G401 (cell line): ENCODE measurements at places on chromosomes 3 and 15.

- no peak for DNase-seq
Measured at GRCh38 chr3:189108735-189109134, 63.0 kb upstream of the TPRG1 start.

GRCh38 chr3:126394179-126394976, at the start of gene CFAP100:
Gene CFAP100 (plus strand): TSS chr3:126394909. CDS start chr3:126396001, 1,092 bp downstream.
- peak; percentile 31 for DNase-seq

DNA sequence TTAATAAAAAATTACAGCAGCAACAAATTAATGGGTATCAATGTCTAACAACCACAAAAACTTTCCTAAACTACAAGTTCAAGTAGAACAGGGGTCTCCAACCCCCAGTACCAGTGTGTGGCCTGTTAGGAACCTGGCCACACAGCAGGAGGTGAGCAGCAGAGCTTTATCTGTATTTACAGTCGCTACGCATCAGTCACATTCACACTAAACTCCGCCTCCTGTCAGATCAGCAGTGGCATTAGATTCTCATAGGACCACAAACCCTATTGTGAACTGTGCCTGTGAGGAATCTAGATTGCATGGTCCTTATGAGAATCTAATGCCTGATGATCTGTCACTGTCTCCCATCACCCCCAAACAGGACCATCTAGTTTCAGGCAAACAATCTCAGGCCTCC, 18.5 kb upstream of the LIPC start:
- DNase-seq, result no peak

- no peak for DNase-seq
Measured at GRCh38 chr3:131620977-131621376, 118.2 kb upstream of the MRPL3 start.

- DNase-seq, result no peak
Measured at GRCh38 chr3:134312873-134313846, 61.1 kb downstream of the AMOTL2 start.

- no peak for DNase-seq
Measured at GRCh38 chr3:128247666-128248409, 94.6 kb downstream of the EEFSEC start.

GRCh38 chr3:153244961-153245360, 82.9 kb downstream of the RAP2B start:
- DNase-seq, result no peak

DNA sequence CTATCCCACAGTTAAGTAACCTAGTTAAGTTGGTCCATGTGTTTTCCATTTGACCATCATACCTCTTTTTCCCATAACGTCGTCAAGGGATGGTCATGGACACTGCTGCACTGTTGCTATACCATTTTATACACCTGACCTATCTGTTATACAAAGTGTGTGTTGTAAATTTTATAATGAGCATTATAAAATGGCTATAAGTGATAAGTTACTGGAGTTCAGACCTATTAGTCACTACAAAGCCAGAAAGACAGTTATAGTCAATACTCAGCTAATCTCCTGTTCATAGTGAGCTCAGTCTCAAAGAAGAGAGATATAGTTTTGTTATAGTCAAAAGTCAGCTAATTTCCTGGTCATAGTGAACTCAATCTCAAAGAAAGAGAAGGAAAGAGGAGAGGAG, 18.9 kb upstream of the CTNNB1 start:
- no peak for DNase-seq

DNA sequence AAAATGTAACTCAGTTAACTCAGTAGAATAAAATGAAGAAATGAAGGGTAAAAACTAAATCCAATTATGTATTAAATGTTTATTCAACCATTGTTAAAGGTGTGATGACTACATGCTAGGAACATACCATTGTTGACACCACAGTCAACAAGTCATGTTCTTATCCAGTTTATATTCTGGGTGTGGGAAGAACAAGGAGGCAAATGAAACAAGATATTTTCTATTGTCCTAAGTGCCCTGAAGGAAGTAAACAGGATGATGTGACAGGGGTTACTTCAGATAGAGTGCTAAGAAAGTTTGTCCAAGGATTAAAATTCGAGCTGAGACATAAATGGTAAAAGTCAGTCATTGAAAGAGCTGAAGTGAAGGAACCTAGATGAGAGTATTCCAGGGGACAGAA, 13.1 kb downstream of the AP3S2 start:
- no peak for DNase-seq

GRCh38 chr3:65314269-65314668, 626.5 kb upstream of the ADAMTS9 start:
- DNase-seq, result no peak

GRCh38 chr3:141849056-141849815, 27.2 kb upstream of the ATP1B3 start:
- DNase-seq, result no peak

DNA sequence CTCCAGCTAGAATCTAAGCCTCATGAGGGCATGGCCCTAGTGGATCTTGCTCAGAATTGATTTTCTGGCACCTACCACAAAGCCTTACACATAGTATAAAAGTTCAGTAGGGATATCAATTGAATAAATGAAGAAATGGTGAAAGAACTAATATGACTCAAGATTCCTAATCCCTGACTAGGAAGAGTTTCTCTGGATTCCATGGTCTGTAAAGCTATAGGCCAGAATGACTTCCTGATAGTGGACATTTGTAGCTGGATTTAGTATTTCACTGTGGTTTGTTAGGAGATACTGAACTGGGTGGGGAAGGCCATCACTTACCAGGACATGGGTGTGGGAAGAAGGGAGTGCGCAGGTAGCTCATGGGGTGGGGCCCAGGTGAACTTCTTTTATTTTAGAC, 168.9 kb downstream of the RAP2B start:
- DNase-seq, result no peak

- DNase-seq, result no peak
Measured at GRCh38 chr15:73850228-73850627, 23.1 kb upstream of the TBC1D21 start.

DNA sequence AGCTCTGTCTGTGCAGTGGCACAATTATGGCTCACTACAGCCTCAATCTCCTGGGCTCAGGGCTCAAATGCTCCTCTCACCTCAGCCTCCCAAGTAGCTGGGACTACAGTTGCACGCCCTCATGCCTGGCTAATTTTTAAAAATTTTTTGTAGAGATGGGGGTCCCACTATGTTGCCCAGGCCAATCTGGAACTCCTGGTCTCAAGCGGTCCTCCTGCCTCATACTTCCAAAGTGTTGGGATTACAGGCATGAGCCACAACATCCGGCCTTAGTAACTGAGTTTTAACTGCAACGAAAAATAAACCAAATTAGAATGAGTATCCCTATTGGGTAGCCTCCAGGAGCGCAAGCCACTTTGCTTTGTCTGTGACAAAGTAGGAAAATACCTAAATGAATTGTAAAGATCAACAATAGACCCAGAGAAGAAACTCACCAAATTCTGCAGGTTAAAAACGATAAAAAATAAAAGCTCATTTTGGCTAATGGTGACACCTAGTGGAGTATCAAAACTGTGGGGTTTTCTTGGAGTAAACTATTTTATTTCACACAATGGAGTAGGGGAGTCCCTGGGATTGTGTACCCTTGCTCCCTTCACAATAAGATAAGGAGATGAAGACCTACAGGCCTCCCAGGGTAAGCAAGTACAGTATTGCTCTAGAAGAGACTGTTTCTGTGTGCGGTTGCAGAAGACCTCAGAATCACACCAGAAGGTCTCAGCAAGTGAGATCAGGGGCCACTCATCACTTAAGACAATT, 21.0 kb upstream of the CA12 start:
- peak; percentile 56 for DNase-seq

DNA sequence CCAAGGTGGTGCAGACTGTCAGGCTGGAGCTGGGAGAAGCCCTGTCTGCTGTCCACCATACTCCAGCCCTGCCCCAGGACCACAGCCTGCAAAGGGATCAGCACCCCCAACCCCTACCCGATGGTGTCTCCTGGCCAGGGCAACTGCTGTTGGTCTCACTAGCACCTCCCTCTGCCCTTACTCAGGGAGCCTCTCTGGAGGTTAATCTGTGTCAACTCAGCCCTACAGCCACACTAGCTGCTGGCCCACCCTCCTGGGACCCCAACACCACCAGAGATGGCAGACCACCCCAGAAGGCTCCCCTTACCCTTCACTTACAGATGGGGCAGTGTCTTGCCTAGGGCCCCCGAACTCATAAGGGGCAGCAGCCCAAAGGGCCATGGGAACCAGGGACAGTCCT, 65.2 kb downstream of the TLE3 start:
- DNase-seq, result no peak

- DNase-seq, result peak; percentile 32
Measured at GRCh38 chr15:40471808-40472150, 995 bp downstream of the CHST14 start.

DNA sequence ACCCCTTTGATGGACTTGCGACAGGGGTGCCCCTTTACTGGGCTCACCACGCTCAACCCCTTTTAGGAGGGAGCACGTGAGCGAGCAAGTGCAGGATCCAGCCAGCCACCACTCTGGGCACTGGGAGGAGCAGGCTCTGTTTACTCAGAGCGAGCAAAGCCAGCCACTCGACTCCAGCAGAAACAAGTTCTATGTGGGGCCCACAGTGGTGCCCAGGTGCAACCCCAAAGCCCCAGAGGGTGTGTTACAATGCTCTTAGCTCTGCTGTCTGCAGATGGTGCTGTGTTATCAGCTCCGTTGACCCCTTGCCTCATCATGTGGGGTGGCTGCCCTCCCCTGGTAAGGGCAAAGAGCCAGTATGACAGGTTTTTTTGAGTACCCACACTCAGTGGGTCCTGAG, 120.3 kb upstream of the SUCLG2 start:
- DNase-seq, result no peak

DNA sequence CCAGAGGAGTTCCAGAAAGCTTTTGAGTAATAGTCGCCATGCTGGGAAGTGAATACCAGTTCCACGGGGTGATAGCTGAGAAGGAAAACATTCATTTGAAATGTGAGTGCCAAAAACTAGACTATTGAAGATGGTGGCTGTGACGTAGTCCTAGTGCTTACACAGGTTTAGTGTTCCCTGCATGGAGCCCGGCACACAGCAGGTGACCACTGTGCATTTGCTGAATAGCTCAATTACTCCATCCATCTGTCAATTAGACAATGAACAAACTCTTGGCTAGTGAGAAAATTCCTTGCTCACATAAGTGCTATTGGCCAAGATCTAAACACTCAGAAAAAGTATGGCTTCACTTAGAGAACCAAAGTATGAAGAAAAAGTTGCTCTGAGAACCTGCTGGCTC, 448.1 kb upstream of the WNT5A start:
- DNase-seq, result peak; percentile 70

GRCh38 chr15:70036585-70037291, 61.0 kb downstream of the TLE3 start:
- no peak for DNase-seq

GRCh38 chr3:71905426-71905825, 120.5 kb upstream of the PROK2 start:
- DNase-seq, result no peak

DNA sequence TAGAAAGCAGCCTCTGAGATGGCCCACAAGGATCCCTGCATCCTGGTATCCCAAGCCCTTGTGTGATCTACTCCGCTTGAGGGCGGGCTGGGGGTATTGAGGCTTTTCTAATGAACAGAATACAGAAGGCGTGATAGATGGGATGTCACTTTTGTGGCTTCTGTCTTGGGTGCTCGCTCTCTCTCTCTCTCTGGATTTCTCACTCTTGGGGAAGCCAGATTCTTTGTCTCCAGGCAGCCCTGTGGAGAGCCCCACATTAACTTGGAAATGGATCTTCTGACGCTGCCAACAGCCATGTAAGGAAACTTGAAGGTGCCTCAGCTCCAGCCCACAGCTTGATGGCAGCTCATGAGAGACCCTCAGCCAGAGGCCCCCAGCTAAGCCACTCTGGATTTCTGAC, 26.9 kb upstream of the SEC62 start:
- DNase-seq, result no peak

DNA sequence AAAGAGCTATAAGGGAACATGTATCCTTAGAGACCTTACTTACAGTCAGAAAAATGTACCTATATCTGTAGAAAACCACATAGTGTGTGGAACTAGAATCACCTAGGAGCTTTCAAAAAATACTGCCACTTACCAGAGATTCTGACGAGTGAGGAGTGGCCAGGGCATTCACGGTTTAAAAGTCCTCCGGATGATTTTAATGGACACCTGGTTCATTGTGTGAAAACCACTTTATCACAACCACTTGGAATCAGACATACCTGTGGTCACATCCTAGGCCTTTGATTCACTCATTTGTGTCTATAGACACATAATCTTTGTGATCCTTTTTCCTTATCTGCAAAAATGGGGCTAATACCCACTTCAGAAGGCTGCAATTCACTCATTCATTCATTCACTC, 159.8 kb downstream of the MBNL1 start:
- DNase-seq, result no peak

GRCh38 chr3:135944831-135945230, 20.7 kb upstream of the PPP2R3A start:
- no peak for DNase-seq

DNA sequence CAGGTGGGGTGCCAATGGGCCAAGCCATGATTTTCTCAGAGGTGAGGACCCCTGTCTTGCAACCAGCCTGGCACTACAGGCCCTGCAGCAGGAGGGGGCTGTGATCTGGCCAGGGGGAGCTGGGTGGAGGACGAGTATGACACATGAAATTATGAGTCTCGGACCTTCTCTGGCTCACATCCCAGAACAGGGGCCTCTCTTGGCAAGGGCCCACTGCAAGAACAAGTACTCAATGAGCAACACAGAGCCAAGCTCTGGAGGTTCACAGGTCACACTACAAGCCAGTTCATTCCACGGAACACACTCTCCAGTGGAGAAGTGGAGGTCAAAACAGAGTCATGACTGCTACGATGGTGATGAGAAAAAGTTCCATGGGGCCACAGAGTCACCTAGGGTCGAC, 28.3 kb downstream of the CCDC32 start:
- DNase-seq, result no peak

GRCh38 chr15:90956274-90957030, 1.8 kb downstream of the RCCD1 start:
- peak; percentile 79 for DNase-seq

GRCh38 chr3:68880632-68881031, 51.7 kb downstream of the TAFA4 start:
- no peak for DNase-seq

- DNase-seq, result no peak
Measured at GRCh38 chr3:106371221-106371970, 502.6 kb upstream of the CBLB start.

- DNase-seq, result no peak
Measured at GRCh38 chr15:65180167-65180566, 5.0 kb downstream of the CLPX start.

- no peak for DNase-seq
Measured at GRCh38 chr15:33453761-33454160, 143.0 kb downstream of the RYR3 start.

DNA sequence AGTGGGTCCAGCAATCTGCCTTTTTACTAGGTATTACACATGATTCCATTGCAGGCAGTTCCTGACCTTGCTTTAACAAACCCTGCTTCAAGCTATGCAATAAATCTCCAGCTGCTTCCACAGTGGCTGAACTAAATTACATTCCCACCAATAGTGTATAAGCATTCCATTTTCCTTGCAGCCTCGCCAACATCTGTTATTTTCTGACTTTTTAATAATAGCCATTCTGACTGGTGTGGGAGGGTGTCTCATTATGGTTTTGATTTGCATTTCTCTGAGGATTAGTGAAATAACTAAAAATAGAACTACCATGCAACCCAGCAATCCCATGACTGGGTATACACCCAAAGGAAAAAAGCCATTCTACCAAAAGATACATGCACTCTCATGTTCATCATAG, 36.4 kb upstream of the DNAJC13 start:
- no peak for DNase-seq
